ENCODE measurements at places on chromosomes 13 and 19.

DNA sequence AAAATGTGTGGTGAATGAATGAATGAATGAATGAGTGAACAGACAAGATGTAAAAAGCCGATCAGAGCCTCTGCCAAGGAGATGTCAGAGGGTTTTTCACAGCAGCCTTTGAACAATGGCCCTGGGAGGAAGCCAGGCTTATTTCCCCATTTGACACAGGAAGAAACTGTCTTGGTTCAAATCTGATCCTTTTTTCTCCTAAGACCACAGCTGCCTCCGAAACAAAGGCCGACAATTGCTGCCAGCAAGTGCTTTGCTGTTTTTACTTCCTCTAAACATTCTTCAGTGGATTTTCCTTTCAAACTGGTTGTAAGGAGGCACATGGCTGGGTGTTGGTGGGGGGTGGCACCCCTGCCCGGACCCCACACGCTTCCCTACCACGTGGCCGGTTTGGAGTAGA is 44.2 kb upstream of the HOMER3 start:
- peak; percentile 43 for DNase-seq

GRCh38 chr19:16382775-16383543 is 58.3 kb downstream of the KLF2 start:
- DNase-seq: peak; percentile 94

GRCh38 chr19:34325181-34325580 is 39.8 kb upstream of the GPI start:
- no peak for DNase-seq

- DNase-seq: peak; percentile 32
Observed at GRCh38 chr13:44870456-44870929, 118.8 kb downstream of the NUFIP1 start.

DNA sequence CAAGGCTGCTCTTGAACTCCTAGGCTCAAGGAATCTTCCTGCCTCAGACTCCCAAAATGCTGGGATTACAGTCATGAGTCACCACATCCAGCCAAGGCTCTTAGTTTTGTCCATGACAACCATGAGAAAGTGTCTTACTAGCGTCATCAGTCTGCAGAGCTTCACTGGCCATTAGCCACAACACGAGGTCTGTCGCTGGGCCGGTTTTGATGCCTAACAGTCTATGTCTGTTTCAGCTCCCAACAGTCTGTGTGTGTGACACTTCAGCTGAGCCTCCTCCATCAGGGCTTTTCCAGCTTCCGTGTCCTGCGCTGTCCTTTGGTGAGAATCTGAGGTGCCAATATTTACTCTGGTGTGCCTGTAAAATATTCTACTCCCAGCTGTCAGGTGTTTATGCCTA is 47.6 kb downstream of the CEP89 start:
- no peak for DNase-seq

GRCh38 chr13:51093574-51093973 is 17.5 kb downstream of the C13orf42 start:
- no peak for DNase-seq

DNA sequence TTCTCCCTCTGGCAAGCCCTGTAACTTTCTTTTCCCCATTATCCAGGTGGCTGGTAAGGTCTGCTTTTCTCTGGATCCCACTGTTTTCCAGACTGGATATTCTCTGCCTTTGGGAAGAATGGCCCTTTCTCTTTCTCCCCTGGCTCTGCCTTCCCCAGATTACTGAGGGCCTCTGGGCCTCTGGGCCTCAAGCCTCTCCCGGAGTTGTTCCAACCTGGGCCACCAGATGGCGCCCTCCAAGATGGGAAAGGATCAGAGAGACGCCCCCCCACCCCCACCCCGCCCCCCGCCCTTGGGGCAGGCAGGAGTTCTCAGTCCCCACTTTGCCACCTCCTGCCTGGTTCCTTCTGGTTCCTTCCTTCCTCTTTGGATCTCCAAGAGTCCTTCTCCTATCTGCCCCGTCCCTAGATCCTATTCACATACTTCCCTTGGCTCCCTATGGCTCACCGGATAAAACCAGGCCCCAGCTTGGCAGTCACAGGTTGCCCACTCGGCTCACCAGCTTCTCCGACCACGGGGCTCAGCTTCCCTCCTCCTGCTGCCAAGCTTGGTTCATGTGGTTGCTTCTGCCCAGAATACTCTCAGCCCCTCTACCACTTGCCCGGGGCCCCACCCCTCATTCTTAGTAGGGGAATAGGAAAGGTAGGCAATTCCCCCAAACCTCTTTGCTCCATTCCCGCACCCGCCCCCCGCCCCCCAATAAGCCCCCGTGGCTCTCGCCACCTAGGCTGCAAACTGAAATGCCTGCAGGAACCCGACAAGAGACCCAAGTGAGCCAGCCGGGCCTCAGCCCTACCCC is 13.1 kb downstream of the EPS8L1 start:
- peak; percentile 77 for DNase-seq

GRCh38 chr13:99439048-99439447 is 62.2 kb upstream of the TM9SF2 start:
- no peak for DNase-seq

DNA sequence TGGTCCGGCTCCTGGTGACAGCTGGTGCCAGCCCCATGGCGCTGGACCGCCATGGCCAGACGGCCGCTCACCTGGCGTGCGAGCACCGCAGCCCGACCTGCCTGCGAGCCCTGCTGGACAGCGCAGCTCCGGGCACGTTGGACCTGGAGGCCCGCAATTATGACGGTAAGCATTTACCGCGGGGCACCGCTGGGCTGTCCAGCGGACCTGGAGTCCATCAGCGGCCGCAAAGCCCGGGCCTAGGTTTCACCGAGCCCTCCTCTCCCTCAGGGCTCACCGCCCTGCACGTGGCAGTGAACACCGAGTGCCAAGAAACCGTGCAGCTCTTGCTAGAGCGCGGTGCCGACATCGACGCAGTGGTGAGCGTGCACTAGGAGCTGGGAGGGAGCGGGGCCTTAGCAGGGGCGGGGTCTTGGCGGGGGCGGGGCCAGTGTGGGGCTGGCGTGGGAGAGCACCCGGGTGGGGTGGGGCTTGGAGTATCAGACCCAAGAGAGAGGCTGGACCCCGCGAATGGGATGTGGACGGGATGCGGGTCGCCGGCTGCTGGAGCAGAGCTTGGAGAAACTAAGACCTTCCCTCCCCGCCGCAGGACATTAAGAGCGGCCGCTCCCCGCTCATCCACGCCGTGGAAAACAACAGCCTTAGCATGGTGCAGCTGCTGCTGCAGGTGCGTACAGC is 8.7 kb downstream of the BCL3 start:
- peak; percentile 79 for DNase-seq

- no peak for DNase-seq
Observed at GRCh38 chr13:43319617-43320444, 296.4 kb downstream of the DNAJC15 start.

- no peak for DNase-seq
Observed at GRCh38 chr19:42201489-42202289, 15.8 kb downstream of the DEDD2 start.

DNA sequence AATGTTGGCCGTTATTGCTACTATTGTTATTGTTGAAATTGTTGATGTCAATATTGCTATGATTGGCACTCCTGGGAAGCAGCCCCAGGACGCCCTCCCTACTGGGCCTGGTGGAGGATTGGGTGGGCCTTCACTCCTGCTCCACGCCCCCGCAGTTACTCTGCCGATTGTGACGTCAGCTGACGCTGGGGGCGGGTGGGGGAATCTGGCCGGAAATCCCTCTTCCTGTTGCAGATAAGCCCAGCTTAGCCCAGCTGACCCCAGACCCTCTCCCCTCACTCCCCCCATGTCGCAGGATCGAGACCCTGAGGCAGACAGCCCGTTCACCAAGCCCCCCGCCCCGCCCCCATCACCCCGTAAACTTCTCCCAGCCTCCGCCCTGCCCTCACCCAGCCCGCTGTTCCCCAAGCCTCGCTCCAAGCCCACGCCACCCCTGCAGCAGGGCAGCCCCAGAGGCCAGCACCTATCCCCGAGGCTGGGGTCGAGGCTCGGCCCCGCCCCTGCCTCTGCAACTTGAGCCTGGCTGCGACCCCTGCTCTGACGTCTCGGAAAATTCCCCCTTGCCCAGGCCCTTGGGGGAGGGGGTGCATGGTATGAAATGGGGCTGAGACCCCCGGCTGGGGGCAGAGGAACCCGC is at the start of gene ETV2:
Gene ETV2 (plus strand): TSS at position 231 of the 637 bp plus-strand sequence. CDS start 716 bp downstream, outside the sequence.
- peak; percentile 55 for DNase-seq

- DNase-seq: no peak
Observed at GRCh38 chr13:112617754-112618375, 29.9 kb upstream of the TUBGCP3 start.

DNA sequence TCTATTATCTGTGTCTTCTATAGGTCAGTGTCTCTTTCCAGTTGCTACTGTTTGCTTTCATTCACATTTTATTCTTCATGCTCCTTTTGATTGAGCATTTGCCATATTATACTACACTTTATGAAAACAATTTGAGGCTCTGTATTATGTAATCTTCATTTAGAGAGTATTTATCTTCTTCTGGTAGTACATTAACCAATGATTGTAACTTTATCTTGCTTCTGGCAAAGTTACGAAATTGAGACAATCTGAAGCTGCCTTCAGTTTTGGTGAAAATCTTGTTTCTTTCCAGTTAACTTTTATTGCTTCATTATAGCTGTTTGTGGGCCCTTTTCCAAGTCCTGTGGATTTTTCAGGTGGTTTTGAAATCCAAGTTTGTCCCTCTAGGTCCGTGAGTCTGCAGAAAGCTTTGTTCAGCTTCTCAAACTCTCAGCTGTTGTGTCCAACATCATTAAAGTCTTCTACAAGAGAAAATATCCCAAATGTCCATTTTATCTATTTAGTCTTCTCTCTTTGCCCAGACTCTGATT is 1255.4 kb upstream of the SPRY2 start:
- DNase-seq: no peak

GRCh38 chr13:35733827-35734226 is 257.3 kb upstream of the MAB21L1 start:
- peak; percentile 54 for DNase-seq

- DNase-seq: no peak
Observed at GRCh38 chr19:7582446-7582845, 13.2 kb upstream of the CAMSAP3 start.

DNA sequence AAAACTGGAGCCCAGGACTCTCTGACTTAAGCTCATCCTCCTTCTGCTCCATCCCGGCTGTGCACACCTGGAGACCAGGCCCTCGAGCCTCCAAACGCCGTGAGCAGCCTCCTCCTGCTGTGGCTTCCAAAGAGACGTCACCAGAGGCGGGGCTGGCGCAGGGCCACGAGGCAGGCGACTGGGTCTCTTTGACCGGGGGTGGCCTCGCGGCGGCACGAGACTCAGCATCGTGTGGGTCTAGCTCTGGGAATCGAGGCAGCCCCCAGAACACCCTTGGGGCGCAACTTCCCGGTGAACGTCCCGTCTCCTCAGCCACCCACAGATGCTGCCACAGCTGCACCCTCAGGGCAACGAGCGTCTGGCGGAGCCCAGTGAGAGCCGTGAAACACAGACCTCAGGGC is 22.8 kb downstream of the RASA3 start:
- DNase-seq: no peak

- peak; percentile 16 for DNase-seq
Observed at GRCh38 chr13:94480672-94481145, 1.2 kb upstream of the DCT start.

- peak; percentile 37 for DNase-seq
Observed at GRCh38 chr19:17205237-17206140, 9.7 kb upstream of the USE1 start.

DNA sequence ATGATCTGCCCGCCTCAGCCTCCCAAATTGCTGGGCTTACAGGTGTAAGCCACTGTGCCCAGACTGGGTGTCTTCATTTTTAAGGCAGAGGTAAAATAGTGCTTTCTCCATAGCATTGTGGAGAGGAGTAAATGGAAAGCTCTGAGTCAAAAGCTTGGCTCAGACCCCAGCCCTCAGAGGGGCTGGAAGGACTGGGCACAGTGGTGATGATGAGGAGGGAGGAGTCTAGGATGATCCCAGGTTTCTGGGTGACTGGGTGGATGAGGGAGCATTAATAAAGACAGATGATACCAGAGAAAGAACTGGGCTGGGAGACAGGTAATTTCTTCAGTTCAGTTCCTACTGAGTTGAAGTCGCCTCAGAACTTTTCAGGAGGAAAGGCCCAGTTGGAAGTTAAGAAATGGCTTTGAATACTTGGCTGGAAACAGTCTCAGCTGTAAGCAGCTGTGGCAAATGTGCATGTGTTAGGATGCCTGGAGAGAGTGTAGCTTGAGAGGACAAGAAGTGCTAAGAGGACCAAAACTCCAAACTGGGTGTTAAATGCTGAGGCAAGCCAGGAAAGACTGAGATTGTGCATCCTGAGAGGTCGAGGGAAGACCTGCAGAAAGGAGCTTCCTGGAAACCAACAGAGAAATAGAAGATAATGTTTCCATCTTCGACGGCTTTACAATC is 37.1 kb upstream of the MEDAG start:
- no peak for DNase-seq

GRCh38 chr13:105846923-105847322 is 688.5 kb downstream of the EFNB2 start:
- DNase-seq: no peak
